ENCODE measurements at places on chromosomes 16 and 17. TPM values are rescaled to one million over a fixed set of nuclear protein-coding genes. Genes with fewer than 3 reads are reported as not detected.
A peak's percentile ranks its signal among the peaks of the same experiment; 100 is the strongest.

FBXW10B gene
- 1.4 TPM for total RNA-seq

GRAP gene
- 1.9 TPM for total RNA-seq

CXCL16 gene
- 0.91 TPM for total RNA-seq

HP gene
- 0.27 TPM for total RNA-seq

TBC1D26 gene
- 0.54 TPM for total RNA-seq

KRTAP16-1 gene
- not detected for total RNA-seq

ABCA9 gene
- 27.1 TPM for total RNA-seq

MYH1 gene
- total RNA-seq = 0.18 TPM

EFCAB13 gene
- total RNA-seq = 7.4 TPM

NKD1 gene
- 20.2 TPM for total RNA-seq

GUCY2D gene
- not detected for total RNA-seq

GRCh38 chr17:65013613-65014391 is 42.7 kb downstream of the GNA13 start:
- no peak for DNase-seq

DNA sequence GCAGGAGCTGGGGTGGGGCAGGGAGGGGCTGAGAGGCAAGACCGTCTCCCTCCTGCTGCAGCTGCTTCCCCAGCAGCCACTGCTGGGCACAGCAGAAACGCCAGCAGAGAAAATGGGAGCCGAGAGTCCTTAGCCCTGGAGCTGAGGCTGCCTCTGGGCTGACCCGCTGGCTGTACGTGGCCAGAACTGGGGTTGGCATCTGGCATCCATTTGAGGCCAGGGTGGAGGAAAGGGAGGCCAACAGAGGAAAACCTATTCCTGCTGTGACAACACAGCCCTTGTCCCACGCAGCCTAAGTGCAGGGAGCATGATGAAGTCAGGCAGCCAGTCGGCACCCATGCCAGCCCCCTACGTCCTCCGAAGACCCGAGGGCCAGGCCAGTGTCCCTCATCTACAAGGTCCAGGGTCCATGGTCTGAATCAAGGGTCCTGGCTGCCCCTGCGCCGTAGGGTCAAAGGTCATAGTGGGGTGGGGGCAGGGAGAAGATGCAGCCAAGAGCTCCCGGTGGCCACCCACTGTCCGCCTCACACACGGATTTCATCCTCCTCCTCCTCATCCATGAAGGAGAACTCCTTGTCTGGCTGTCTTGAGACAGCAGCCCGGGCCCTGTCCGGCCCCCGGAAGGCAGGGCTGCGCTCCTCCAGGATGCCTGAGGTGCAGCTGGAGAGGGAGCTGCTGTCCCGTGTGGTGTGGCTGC is 23.4 kb upstream of the CPSF4L start:
- no peak for DNase-seq

GRCh38 chr17:7588553-7589203 is 1.2 kb downstream of the SOX15 start:
- DNase-seq = peak; percentile 52

GRCh38 chr16:66207139-66207882 is 159.2 kb upstream of the CDH5 start:
- no peak for DNase-seq

DNA sequence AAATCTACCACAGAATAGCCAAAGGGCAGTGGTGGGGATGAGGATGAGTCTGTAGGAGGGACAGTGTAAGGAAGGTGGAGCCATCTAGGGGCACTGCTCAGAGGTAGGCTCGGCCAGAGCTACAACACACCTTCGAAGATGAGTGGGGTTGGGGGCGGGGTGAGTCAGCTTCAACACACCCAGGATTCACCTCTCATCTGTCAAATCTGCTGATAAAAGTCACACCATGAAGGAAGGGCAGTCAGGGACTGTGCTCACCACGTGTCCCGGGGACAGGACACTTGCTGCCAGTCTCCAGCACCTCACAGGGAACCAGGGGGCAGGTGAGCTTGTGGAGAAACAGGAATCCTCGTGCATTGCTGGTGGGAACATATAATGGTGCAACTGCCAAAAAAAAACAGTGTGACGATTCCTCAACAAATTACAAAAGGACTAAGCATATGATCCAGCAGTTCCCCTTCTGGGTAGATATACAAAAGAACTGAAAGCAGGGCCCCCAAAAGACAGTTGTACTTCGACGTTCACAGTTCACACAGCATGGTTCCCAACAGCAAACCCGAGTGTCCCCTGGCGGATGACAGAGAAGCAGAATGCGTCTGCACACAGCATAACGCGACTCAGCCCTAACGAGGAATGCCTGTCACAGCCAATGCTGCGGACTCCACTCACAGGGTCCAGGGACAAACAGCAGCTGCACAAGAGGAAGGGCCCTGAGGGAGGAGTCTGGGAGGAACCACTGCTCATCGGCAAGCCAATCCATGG is 133.1 kb downstream of the ANKRD11 start:
- no peak for DNase-seq

- DNase-seq = no peak
Observed at GRCh38 chr17:31472137-31472536, 80.7 kb downstream of the RAB11FIP4 start.

- no peak for DNase-seq
Observed at GRCh38 chr17:62162898-62163297, 97.8 kb upstream of the MED13 start.

- no peak for DNase-seq
Observed at GRCh38 chr17:42408061-42408460, 15.0 kb downstream of the CAVIN1 start.

DNA sequence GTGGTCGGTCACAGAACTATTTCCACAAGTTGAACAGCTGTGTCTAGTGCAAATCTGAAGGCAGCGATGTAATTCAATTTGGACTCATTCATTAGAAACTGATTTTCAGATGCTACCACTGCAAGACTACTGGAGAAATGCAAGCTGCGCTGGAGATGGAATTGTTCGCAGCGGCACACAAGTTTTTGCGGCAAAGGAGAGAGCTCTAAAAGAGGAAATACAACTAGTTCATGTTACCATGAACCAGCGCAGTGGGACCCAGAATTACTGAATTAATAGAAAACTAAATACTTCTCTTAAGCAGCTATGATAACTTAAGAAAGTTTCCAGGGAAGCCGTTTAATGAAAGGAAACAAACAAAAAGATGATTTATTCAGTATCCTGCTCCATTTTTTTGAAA is 1.9 kb downstream of the CREBBP start:
- no peak for DNase-seq

- DNase-seq = no peak
Observed at GRCh38 chr17:39662551-39663339, 2.4 kb upstream of the TCAP start.

DNA sequence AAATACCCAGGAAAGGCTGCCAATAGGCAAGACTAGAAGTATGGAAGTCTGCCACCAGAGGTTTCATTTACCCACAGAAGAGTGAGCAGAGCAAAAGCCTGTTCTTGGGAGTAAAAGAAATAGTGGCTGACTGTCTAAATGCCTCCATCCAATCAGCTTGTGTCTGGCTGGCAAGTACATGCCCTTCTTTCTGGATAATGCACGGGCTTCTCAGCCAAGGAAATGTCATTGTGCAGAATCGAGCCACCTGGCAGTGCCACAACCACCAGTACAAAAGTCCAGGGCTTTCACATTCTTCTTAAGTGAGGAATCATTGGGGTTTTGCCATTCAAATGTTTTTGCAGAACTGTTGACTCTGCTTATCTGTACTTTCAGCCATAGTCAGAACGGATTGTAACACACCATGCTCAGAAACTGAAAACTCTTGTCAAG is 10.1 kb upstream of the ERCC4 start:
- no peak for DNase-seq

DNA sequence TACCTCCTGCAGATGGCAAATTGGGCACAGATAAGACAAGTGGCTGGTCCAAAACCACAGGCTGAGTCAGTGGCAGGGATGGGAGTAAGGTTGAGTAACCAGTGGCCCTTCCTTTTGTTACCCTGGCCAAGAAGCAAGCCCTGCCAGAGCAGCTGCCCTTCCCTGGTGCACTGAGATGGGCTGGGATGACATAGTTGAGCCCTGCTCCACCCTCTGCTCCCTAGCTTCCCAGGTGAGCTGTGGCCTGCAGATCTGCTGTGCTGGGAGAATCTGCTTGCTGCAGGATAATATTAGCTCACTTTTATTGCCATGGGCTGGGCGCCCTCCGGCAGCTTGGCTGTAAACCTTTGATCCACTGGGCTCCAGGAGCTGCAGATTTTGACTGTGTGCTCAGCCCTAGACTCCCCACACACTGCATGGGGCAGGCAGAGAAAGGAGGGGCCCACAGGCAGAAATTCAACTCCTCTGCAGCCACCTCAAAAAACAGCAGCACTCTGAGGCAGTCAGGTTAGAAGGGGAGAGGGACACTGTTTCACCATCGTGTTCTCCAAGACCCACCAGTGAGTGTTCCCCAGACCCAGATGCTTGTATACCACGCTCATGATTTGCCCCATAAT is 101.8 kb downstream of the CBLN1 start:
- no peak for DNase-seq

- peak; percentile 81 for DNase-seq
Observed at GRCh38 chr17:17812211-17813054, 24.4 kb downstream of the SREBF1 start.

- no peak for DNase-seq
Observed at GRCh38 chr16:85490407-85491057, 122.6 kb upstream of the GSE1 start.

- DNase-seq = peak; percentile 6
Observed at GRCh38 chr16:82456683-82457082, 170.1 kb upstream of the CDH13 start.

- DNase-seq = no peak
Observed at GRCh38 chr16:2939968-2940367, 24.1 kb upstream of the KREMEN2 start.

GRCh38 chr16:149024-149660 is 3.3 kb upstream of the HBZ start:
- no peak for DNase-seq

DNA sequence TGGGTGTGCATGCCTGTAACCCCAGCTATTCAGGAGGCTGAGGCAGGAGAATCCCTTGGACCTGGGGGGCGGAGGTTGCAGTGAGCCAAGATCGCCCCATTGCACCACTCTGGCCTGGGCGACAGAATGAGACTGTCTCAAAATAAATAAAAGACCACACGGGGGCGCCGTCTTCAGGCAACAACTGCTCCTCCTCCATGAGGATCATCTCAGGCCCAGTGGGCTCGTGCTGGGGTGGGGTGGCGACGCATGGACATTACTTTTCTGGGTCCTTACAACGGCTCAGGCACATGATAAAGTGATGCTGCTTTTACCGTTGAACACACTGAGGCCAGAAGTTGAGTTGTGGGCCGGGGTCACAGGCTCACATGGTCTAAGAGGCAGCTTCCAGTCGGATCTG is 56.2 kb downstream of the PRMT7 start:
- DNase-seq = no peak
